ENCODE measurements at places on chromosomes 1 and 21. TPM values are rescaled to one million over a fixed set of nuclear protein-coding genes. Genes with fewer than 3 reads are reported as not detected.

GRCh38 chr1:201955729-201956143, 433 bp downstream of the TIMM17A start:
- H3K4me1 ChIP-seq = peaks cover 22% of the 10 kb centered on the region
- no peaks in the 10 kb centered on the region for H3K27me3 ChIP-seq
- peak overlapping the region; percentile 83 for H3K27ac ChIP-seq
- DNase-seq = no peak

DNA sequence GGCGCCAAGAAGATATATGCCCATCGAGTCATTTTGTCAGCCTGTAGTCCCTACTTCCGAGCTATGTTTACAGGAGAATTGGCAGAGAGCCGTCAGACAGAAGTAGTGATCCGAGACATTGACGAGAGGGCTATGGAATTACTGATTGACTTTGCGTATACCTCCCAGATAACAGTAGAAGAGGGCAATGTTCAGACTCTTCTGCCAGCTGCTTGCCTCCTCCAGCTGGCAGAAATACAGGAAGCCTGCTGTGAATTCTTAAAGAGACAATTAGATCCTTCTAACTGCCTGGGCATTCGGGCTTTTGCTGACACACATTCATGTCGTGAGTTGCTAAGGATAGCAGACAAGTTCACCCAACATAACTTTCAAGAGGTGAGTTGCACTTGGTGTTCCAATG, 19.1 kb downstream of the KLHL20 start:
- no peaks in the 10 kb centered on the region for H3K27me3 ChIP-seq
- H3K4me3 ChIP-seq = no peak overlapping the region
- peaks cover 14% of the 10 kb centered on the region for H3K36me3 ChIP-seq
- no peaks in the 10 kb centered on the region for H3K4me1 ChIP-seq
- no peak for DNase-seq
- H3K27ac ChIP-seq = no peak overlapping the region

Gene CENPF
- 1.1 TPM for total RNA-seq

- no peak for DNase-seq
- no peak overlapping the region for H3K4me3 ChIP-seq
- H3K27me3 ChIP-seq = no peaks in the 10 kb centered on the region
Observed at GRCh38 chr1:109960745-109961094, 23.8 kb upstream of the AHCYL1 start.

- H3K36me3 ChIP-seq = no peaks in the 10 kb centered on the region
- no peaks in the 10 kb centered on the region for H3K4me1 ChIP-seq
- H3K27ac ChIP-seq = no peak overlapping the region
- DNase-seq = no peak
Observed at GRCh38 chr1:223620297-223620897, 45.1 kb downstream of the CAPN8 start.

DNA sequence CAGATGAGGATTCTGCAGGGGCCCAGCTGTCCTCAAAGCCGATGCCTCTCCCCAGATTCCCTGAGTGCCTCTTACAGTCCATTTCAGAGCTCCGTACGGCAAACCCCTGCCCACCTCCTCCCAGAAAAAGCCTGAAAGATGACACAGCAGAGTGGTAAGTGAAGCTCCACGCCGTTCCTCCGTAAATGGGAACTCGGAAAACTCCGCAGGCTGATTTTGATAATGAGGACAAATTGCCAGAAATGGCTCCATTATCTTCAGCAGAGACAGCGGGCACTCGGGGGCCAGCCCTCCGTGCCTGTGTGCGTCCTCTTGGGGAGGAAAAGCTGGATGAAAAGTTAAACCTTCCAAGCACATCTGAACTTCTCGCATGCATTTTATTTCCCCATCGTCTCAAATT, 81.1 kb downstream of the NPHP4 start:
- H3K27ac ChIP-seq = no peak overlapping the region
- H3K36me3 ChIP-seq = no peaks in the 10 kb centered on the region
- peaks cover 8% of the 10 kb centered on the region for H3K4me1 ChIP-seq
- no peaks in the 10 kb centered on the region for H3K27me3 ChIP-seq
- no peak for DNase-seq

GRCh38 chr1:2933431-2934155, 87.7 kb upstream of the ACTRT2 start:
- DNase-seq = no peak
- no peaks in the 10 kb centered on the region for H3K4me1 ChIP-seq
- H3K4me3 ChIP-seq = no peak overlapping the region
- H3K36me3 ChIP-seq = no peaks in the 10 kb centered on the region
- H3K27ac ChIP-seq = no peak overlapping the region
- H3K27me3 ChIP-seq = peaks cover 70% of the 10 kb centered on the region

Gene KRTAP11-1
- not detected for total RNA-seq

- H3K4me3 ChIP-seq = no peak overlapping the region
- DNase-seq = no peak
- no peaks in the 10 kb centered on the region for H3K36me3 ChIP-seq
- no peak overlapping the region for H3K27ac ChIP-seq
- H3K27me3 ChIP-seq = no peaks in the 10 kb centered on the region
Observed at GRCh38 chr1:197799271-197799670, 24.0 kb upstream of the DENND1B start.

GRCh38 chr21:37587203-37587602, 220.6 kb downstream of the DYRK1A start:
- H3K36me3 ChIP-seq = no peaks in the 10 kb centered on the region
- H3K4me3 ChIP-seq = no peak overlapping the region
- H3K27me3 ChIP-seq = no peaks in the 10 kb centered on the region
- no peak overlapping the region for H3K27ac ChIP-seq
- no peaks in the 10 kb centered on the region for H3K4me1 ChIP-seq

GRCh38 chr1:29757866-29758780, 521.8 kb downstream of the PTPRU start:
- no peaks in the 10 kb centered on the region for H3K36me3 ChIP-seq
- no peaks in the 10 kb centered on the region for H3K27me3 ChIP-seq
- peak; percentile 80 for DNase-seq
- no peak overlapping the region for H3K27ac ChIP-seq
- no peaks in the 10 kb centered on the region for H3K4me1 ChIP-seq

DNA sequence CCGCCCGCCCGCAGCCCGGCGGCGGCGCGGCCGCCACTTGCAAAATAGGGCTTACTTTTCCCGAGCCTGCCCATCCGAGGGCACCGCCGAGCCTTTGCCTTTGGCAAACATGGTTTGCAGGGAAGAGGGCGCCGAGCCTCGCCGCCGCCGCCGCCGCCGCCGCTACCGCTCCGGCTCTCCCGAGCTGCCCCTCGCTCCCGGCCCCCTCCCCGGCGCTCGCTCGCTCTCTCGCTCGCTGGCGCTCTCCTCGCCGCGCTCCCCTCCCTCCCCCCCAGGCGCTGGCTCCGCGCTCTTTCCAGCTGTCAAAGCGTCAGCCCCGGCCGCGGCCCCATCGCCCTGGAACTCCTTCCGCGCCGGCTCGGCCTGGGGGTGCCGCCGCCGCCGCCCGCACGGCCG, 298 bp downstream of the SSBP3 start:
- H3K27ac ChIP-seq = peak overlapping the region; percentile 98
- H3K36me3 ChIP-seq = peaks cover 12% of the 10 kb centered on the region
- no peaks in the 10 kb centered on the region for H3K27me3 ChIP-seq
- H3K4me3 ChIP-seq = peak overlapping the region; percentile 99

Gene GBP7
- total RNA-seq = not detected

Gene KIF2C
- total RNA-seq = 1.1 TPM

DNA sequence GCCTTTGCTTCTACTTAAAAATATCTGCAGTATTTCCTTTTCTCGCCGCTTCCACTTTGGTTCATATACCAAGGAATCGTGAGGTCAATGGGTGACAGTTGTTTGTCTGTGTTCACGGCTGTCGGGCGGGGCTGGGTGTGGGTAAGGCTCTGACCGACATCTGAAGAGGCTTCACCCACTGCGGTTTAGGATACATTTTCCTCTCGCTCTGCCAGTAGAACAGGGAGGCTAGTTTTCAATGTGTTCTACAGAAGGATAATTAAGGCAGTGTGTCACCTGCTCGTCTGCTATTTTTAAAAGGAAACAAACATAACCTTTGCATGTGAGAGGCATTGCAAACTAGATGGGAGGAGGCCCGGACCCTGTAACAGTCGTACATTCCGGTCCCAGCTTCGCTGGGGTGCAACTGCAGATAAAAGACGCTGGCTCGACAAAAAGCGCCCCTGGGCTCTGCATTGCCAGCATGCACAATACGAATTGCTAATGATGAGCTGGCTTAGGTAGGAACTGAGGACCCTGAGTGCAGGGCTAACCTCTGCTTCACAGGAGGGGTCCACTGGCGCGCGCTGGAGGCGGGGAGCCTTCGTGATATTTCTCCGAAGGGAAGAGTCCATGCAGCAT, 8.5 kb upstream of the ERG start:
- peak overlapping the region; percentile 19 for H3K4me3 ChIP-seq
- H3K27me3 ChIP-seq = no peaks in the 10 kb centered on the region
- no peak overlapping the region for H3K27ac ChIP-seq
- no peaks in the 10 kb centered on the region for H3K4me1 ChIP-seq

DNA sequence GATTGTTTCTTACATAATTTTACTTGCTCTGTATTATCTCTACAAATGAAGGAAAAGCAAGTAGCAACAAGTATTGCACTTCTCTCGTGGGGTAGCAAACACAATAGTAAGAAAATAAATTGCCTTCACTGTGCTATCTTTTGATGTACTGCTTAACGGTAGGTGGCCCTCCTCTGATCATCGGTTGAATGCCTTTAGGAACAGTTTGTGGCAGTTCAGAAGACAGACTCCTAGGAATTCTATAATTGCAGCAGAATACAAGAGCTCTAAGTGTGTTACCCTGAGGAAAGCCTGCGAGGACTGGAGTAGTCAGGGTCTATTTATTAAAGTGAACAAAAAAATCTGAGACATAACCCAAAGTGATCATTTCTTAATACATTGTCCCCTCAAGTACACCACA, 1135.9 kb downstream of the KCNT2 start:
- H3K27ac ChIP-seq = no peak overlapping the region
- H3K4me3 ChIP-seq = no peak overlapping the region
- H3K4me1 ChIP-seq = no peaks in the 10 kb centered on the region
- H3K27me3 ChIP-seq = no peaks in the 10 kb centered on the region

DNA sequence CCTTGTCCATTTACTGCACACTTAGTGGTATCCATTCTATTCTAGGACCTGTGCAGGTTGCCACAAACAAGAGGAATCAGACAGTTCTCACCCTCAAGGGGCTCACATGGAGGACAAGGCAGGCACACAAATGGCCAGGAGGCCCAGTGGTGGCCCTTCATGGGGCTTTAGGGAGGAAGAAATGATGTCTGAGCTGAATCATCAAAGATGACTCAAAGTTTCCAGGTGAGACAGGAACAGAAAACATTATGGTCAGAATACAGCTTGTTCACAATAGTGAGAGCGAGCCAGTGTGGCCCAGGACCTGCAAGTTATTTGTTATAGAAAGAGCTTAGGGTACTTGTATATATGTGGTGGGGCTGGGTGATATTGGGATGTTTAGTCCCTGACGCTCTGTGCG, 26.4 kb downstream of the SHISAL2A start:
- no peak overlapping the region for H3K27ac ChIP-seq
- no peaks in the 10 kb centered on the region for H3K36me3 ChIP-seq
- DNase-seq = no peak
- no peaks in the 10 kb centered on the region for H3K4me1 ChIP-seq
- no peak overlapping the region for H3K4me3 ChIP-seq
- no peaks in the 10 kb centered on the region for H3K27me3 ChIP-seq

Gene TSPEAR
- total RNA-seq = under 0.01 TPM

Data from esophagus muscularis mucosa (tissue), 4 donors.